ENCODE measurements at places on chromosomes 4 and X. TPM values are rescaled to one million over a fixed set of nuclear protein-coding genes. Genes with fewer than 3 reads are reported as not detected.

The YY2 gene
- total RNA-seq, result 3.5 TPM

GRCh38 chrX:40145923-40146261, 48.1 kb upstream of the BCOR start:
- peak overlapping the region; percentile 19 for H3K27ac ChIP-seq
- H3K36me3 ChIP-seq, result no peaks in the 10 kb centered on the region
- no peak for DNase-seq
- H3K4me3 ChIP-seq, result peak overlapping the region; percentile 75
- peaks cover 5% of the 10 kb centered on the region for H3K4me1 ChIP-seq
- peaks cover 89% of the 10 kb centered on the region for H3K27me3 ChIP-seq

DNA sequence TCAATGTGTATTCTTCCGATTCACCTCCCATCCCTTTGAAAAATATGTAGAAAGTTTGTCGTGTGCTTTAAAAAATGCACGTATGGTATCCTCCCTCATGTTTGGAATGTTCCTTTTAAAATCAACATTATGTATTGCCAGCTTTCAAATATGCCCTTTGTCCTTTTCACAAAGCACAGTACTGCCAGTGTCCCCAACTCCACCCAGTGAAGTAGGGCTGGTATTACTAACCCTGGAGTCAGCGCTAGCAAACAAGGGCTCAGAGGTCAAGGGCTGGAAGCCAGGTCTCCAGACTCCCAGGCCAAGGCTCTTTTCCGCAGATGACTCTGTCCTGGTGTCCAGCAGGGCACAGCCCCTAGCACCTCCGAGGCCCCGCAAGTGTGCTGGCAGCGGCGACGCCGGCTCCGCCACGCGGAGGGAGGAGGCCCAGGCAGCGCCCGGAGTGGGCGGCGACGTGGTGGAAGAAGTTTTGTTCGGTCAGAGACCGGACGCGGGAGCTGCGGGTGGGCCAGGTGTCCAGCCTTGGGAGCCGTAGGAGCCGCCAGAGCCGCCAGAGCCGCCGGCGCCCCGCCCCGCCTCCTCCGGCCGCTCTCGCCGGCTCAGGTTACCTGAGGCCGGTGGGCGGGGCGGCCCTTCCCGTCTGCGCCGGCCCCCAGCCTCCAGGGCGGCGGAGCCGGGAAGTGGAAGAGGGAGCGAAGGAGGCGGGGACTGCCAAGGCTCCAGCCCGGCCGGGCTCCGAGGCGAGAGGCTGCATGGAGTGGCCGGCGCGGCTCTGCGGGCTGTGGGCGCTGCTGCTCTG, at the start of gene IL13RA1:
Gene IL13RA1 (plus strand): TSS at position 720 of the 799 bp plus-strand sequence. CDS start 33 bp downstream, at position 753.
- no peaks in the 10 kb centered on the region for H3K4me1 ChIP-seq
- peak within 1 kb of the TSS; percentile 68 for H3K4me3 ChIP-seq
- no peaks in the 10 kb centered on the region for H3K27me3 ChIP-seq
- no peaks in the 10 kb centered on the region for H3K36me3 ChIP-seq

DNA sequence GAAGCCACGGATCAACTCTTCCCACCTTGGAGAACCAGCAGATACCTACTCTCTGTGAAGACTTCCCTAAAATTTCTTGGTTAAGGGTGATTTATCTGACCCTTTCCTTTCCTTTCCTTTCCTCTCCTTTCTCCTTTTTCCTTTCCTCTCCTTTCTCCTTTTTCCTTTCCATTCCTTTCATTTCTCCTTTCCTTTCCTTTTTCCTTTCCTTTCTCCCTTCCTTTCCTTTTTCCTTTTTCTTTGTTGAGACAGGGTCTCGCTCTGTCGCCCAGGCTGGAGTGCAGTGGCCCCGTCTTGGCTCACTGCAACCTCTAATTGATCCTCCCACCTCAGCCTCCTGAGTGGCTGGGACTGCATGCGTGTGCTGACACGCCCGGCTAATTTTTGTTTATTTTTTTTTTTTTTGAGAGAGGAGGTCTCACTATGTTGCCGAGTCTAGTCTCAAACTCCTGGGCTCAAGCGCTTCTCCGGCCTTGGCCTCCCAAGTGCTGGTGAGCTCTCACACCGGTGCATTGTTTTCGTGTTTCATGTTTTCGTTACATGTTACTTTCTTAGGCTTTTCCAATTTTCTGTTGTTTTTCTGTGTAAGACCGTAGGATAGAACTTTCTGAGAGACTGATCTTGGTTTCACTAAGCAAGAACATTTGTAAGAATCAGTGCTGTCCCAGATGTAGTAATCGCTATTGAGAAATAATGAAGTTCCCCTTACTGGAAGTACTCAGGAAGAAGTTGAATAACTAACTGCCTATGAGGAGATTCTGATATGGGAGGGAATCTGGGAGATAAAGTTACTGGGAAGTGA, 2.0 kb downstream of the TMEM165 start:
- peak overlapping the region; percentile 94 for H3K4me3 ChIP-seq
- DNase-seq, result no peak
- peak overlapping the region; percentile 99 for H3K27ac ChIP-seq
- H3K36me3 ChIP-seq, result no peaks in the 10 kb centered on the region
- no peaks in the 10 kb centered on the region for H3K27me3 ChIP-seq

DNA sequence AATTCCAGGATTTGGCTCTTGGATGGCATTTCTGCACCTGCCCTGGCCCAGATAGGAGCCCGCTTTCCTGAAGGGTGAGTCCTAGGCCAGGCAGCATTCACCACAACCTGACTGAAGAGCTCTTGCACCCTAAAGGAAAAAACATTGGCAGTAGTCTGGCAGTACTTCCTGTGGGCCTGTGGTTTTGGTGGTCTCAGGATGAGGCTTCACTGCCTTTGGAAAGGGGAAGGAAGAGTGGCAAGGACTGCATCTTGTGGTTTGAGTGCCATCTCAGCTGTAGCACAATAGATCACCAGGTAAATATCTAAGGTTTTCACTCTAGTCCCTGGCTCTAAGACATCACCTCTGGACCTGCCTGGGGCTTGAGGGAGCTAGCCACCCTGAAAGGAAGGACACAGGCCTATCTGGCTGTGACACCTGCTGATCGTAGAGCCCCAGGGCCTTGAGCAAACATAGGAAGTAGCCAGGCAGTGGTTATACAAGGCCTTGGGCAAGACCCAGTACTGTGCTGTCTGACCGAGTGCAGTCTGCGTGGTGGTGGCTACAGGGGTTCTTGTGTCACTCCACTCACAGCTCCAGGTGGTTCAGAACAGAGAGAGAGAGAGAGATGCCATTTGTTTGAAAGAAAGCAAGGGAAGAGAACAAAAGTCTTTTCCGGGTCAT, 28.5 kb upstream of the PRRG1 start:
- H3K27me3 ChIP-seq, result peaks cover 26% of the 10 kb centered on the region
- no peak for DNase-seq
- no peaks in the 10 kb centered on the region for H3K4me1 ChIP-seq

- H3K27me3 ChIP-seq, result no peaks in the 10 kb centered on the region
- H3K4me3 ChIP-seq, result no peak overlapping the region
- DNase-seq, result no peak
- H3K27ac ChIP-seq, result no peak overlapping the region
- H3K4me1 ChIP-seq, result no peaks in the 10 kb centered on the region
- H3K36me3 ChIP-seq, result no peaks in the 10 kb centered on the region
Observed at GRCh38 chr4:108852691-108853090, 89.8 kb upstream of the ETNPPL start.

DNA sequence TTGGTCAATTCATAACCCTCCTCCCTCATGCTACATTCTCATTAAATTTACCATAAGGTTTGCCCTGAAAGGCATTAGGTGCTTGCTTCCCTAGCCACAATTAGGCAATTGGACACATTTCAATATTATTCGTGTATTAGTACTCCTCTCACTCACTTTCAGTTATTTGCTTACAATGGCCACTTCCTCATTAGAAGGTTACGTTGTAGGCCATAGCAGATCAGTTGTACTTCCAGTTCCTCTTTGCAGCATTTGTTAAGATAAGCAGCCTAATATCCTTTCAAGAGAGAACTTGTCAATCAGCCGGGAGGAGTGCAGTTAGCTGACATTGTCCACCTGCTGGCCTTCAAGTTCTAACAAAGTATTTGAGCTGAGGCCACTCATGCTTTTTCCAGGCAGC, 1017.2 kb downstream of the PCDH7 start:
- DNase-seq, result no peak
- H3K27ac ChIP-seq, result no peak overlapping the region
- H3K36me3 ChIP-seq, result no peaks in the 10 kb centered on the region
- H3K27me3 ChIP-seq, result no peaks in the 10 kb centered on the region
- no peak overlapping the region for H3K4me3 ChIP-seq

- H3K27ac ChIP-seq, result no peak overlapping the region
- H3K4me1 ChIP-seq, result no peaks in the 10 kb centered on the region
- no peaks in the 10 kb centered on the region for H3K36me3 ChIP-seq
- no peak for DNase-seq
- no peaks in the 10 kb centered on the region for H3K27me3 ChIP-seq
Observed at GRCh38 chr4:73828956-73829355, 7.5 kb upstream of the CXCL6 start.

DNA sequence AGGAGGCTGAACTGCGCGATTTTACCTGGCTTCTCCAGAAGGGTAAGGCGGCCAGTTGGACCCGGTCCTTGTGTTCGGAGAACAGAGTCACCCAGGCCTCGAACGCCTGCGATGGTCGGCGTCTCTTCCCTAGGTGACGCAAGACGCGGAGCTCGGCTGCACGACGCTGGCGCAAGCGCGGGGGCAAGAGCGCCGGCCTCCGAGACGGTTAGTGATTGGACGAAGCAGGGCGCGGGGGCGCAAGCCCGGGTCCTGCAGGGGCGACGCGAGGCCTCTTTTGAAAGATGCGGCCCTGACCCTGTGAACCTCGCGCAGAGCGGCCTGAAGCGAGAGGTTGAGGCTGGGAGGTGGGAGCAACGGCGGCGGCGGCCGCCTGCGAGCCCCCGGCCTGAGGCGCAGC, 428 bp downstream of the ADAD1 start:
- DNase-seq, result no peak
- H3K36me3 ChIP-seq, result no peaks in the 10 kb centered on the region
- no peak overlapping the region for H3K27ac ChIP-seq

DNA sequence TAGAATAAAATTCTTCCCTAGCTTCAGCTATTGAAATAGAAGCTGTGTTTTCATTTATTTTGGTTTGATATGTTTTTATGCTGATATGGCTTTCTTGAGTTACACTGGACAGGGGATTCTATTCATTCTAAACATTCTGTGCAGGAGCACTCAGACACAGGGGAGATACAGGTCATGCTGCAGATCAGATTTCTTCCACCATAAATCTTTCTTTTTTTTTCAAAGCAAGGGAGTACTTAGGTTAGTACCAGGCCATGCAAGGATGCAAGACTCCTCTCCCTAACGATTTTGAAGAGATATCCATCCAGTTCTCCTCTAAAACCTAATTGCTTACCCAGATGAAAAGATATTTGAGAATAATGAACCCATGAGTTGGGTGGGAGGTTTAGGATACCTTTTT, 21.4 kb downstream of the ETDC start:
- no peaks in the 10 kb centered on the region for H3K36me3 ChIP-seq
- H3K27ac ChIP-seq, result no peak overlapping the region
- no peak for DNase-seq
- no peaks in the 10 kb centered on the region for H3K4me1 ChIP-seq
- no peaks in the 10 kb centered on the region for H3K27me3 ChIP-seq

DNA sequence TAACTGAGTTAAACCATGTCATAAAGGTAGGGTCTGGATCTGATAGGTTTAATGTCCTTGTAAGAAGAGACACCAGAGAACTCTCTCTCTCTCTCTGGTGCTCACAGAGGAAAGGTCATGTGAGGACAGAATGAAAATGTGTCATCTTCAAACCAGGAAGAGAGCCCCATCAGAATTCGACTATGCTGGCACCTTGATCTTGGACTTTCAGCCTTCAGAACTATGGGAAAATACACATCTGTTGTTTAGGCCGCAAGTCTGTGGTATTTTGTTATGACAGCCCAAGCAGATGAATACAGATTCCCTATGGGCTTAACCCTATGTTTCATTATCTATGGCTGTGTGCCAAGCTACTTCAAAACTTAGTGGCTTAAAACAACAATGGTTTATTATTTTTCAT, 105.5 kb upstream of the DDIT4L start:
- no peak overlapping the region for H3K27ac ChIP-seq
- no peak overlapping the region for H3K4me3 ChIP-seq
- no peaks in the 10 kb centered on the region for H3K36me3 ChIP-seq
- no peak for DNase-seq
- no peaks in the 10 kb centered on the region for H3K4me1 ChIP-seq
